ENCODE measurements at places on chromosomes 11 and 22. TPM values are rescaled to one million over a fixed set of nuclear protein-coding genes. Genes with fewer than 3 reads are reported as not detected.

GRCh38 chr11:2662430-2663299, 37.1 kb downstream of the KCNQ1OT1 start:
- DNase-seq = no peak

GRCh38 chr22:25714739-25715138, 27.2 kb upstream of the MYO18B start:
- no peak for DNase-seq

DNA sequence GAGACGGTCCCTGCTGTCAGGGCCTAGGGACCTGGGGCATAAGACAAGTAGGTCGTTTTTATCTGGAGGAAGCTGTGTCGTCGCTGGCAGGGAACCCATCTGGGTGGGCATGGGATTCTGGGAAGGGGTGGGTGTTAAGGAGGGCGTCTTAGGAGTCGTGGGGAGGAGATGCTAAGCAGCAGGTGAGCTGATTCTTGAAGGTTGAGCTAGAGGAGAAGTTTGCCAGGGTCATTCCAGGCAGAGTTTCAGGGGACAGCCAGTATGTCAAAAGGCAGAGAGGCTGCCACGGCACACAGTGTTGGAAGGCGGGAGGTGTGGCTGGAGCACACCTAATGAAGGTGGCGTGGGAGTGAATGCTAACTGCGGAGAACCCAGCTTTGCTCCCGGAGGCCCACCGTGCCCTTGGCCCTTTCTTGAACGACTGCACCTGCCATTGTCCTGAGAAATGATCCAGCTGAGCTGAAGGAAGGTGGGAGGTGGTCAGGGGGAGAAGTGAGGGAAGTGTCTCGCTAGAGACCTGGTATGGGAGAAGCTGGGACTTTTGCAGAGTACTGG, 1.3 kb downstream of the FAM118A start:
- DNase-seq = no peak

GRCh38 chr11:79028225-79028624, 412.6 kb downstream of the TENM4 start:
- no peak for DNase-seq

DNA sequence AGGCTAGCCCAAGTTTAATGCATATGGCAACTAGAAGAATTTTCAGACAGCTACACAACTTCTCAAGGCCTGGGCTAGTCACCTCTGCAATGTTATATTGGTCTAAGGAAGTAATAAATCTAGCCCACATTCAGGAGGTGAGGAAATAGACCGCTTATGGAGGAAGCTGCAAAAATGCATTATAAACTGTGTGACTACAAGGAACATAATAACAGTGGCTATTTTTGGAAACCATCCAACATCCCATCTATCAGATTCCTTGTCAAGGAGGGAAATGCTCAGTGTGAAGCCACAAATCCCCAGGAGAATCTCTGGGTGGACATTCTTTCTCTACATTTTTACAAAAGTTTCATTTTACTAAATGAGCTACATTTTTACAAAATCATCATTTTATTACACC, 76.1 kb downstream of the BBOX1 start:
- DNase-seq = no peak

GRCh38 chr22:44392446-44392921, 79.7 kb upstream of the SHISAL1 start:
- no peak for DNase-seq

GRCh38 chr11:77411137-77411707, 62.7 kb downstream of the PAK1 start:
- DNase-seq = peak; percentile 25

DNA sequence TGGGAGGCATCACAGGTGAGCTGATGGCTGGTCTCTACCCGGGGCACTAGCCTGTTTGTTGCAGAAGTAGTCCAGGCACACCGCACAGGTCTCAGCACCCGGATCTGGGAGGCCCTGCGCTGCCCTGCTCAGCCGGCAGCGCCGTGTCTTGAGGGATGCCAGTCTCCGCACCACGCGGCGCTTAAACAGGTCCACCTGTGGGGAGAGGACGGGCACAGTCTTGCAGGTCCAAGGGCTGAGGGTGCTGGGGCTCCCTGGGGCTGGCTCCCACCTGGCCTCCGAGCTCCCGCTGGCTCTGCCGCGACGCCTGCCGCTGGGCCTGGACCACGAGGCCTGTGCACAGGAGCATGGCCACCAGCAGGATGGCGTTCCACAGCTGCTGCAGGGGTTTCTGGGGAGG, 7.2 kb downstream of the RNF215 start:
- no peak for DNase-seq

GRCh38 chr11:77436969-77437368, 36.9 kb downstream of the PAK1 start:
- DNase-seq = no peak

Gene B3GAT3
- total RNA-seq = 32.9 TPM

Gene VSIG2
- total RNA-seq = not detected

Gene HIC2
- 1.2 TPM for total RNA-seq

Gene MS4A15
- total RNA-seq = not detected

Gene CARD16
- 0.30 TPM for total RNA-seq

Gene PKDREJ
- total RNA-seq = not detected

Gene HEPN1
- total RNA-seq = not detected

Data from MG63 (cell line).